ENCODE measurements at places on chromosomes 7 and 10.

- DNase-seq, result no peak
Observed at GRCh38 chr7:141874787-141875186, 33.5 kb upstream of the PRSS37 start.

DNA sequence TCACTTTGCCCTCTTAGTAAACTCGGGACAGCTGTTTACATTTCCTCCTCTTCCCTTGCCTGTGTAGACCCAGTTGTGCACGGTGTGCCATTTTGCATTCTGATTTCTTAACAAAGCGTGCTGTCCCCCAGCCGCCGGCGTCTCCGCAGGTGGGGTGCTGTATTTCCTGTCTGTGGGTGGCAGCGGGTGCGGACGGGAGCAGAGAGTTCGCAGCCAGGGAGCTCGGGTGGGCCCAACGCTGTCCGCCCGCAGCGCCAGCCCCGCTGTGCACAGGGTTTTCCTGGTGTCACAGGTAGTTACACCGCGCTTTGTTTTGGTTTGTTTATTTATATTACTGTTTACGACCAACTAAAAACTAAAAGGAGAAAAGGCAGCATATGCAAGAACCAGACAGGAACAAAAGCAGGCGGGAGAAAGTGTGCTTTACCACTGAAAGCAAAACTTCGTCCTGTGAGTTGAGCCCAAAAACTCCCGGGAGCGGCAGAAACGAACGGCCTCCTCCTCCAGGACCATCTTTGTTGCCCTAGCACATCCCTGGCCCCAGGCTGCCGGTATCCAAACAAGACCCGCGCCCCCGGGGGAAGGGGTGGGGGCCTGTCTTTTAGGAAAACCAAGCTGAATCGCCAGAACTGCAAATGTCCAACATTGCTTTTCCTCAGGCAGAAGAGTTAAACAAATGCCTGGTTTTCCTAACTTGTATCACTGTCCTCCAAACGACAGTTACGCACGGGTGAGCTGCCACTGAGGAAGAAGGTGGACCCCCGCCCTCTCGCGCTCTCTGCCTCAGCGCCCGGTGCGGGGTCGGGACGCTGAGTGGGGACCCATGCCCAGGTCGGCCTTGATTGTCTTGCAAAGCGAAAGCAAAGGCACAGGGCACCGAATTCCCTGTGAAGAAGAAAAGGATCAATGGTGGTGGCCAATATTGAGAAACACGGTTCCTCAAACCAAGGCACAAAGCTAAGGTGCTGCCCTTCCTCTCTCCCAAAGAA, 45.9 kb upstream of the DRGX start:
- no peak for DNase-seq

- no peak for DNase-seq
Observed at GRCh38 chr7:156021471-156021870, 209.2 kb upstream of the SHH start.

GRCh38 chr10:96645191-96645721, 58.4 kb upstream of the TM9SF3 start:
- DNase-seq, result no peak

DNA sequence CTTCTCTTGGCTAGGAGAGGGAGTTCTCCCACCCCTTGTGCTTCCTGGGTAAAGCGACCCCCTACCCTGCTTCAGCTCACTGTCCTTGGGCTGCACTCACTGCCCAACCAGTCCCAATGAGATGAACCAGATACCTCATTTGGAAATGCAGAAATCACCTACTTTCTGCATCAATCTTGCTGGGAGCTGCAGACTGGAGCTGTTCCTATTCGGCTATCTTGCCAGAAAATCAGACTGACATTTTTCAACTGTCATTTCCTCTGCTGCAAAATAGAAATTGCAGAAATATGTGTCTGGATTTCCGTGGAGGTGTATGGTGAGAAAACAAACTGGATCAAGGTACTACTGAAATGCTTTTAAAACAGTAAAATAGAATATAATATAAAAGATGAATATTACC, 43.0 kb upstream of the CYP2C18 start:
- no peak for DNase-seq

- DNase-seq, result no peak
Observed at GRCh38 chr7:133795068-133795665, 332.0 kb upstream of the LRGUK start.

DNA sequence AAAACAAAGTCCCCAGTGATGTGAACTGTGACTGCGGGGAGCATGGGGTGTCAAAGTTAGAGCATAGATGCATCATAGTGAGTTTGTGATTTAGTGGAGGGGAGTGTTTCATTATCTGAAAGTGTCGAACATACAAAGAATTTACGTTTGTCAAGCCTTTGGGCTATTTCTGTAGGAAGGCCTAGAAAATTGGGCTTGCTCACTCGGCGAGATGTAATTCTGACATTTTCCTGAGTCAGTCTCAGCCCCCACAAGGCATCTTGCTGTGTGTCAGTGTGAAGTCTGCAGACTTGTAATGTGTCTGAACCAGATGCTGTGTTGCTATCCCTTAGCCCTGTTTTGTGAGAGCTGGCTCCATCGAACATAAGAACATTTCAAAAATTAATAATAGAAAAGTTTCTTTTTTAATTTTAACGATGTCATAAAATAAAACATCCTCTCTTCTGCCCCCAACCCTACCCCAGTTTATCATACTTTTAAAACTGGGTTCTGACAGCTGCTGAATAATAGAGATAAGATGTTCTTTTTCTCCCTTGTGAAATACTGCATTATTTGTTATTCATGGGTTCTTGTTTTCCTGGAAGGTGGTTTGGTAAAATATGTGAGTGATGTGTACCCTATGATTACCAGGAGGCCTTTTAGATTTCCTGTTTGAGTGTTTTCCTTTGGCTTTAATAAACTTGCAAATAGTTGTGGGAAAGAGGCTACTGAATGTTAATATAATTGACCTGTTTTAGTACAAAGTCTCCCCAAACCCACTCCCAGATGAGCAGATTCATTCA, 207.4 kb downstream of the GPR158 start:
- DNase-seq, result no peak

GRCh38 chr7:41886262-41886900, 183.5 kb upstream of the INHBA start:
- no peak for DNase-seq

GRCh38 chr10:7036951-7037350, 373.9 kb downstream of the SFMBT2 start:
- no peak for DNase-seq

DNA sequence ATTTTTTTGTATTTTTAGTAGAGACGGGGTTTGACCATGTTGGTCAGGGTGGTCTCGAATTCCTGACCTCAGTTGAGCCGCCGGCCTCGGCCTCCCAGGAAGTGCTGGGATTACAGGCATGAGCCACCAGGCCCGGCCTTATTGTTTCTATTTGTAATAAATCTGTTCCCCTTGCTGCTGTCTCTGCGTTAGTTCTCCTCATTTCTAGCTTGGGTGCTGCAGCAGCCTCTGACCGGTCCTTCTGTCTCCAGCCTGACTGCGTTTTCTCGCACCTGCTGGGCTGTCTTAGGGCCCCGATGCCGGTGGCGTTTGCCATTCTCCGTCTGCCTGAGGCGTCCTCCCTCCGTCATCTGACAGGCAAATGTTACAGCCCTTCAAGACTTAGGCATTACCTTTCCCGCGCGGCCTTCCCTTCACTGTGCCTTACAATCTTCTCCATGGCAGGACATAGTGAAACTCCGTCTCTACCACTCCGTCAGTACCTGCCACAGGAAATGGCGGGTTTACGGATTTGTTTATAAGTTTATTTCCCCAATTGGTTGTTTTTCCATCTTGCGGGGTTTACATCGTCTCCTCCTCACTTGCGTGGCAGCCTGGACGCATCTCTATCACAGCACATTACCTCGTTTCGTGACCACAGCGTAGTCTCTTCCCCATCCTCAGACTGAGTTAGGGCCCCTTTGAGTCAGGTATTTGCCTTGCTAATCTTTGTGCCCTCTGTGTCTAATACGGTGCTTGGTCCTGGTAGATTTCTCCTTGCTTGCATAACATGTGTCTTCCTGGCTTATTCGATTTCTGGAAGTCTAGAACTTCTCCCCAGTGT, 2.3 kb upstream of the GIMAP8 start:
- no peak for DNase-seq

GRCh38 chr7:6306471-6306870, 34.0 kb upstream of the CYTH3 start:
- no peak for DNase-seq

DNA sequence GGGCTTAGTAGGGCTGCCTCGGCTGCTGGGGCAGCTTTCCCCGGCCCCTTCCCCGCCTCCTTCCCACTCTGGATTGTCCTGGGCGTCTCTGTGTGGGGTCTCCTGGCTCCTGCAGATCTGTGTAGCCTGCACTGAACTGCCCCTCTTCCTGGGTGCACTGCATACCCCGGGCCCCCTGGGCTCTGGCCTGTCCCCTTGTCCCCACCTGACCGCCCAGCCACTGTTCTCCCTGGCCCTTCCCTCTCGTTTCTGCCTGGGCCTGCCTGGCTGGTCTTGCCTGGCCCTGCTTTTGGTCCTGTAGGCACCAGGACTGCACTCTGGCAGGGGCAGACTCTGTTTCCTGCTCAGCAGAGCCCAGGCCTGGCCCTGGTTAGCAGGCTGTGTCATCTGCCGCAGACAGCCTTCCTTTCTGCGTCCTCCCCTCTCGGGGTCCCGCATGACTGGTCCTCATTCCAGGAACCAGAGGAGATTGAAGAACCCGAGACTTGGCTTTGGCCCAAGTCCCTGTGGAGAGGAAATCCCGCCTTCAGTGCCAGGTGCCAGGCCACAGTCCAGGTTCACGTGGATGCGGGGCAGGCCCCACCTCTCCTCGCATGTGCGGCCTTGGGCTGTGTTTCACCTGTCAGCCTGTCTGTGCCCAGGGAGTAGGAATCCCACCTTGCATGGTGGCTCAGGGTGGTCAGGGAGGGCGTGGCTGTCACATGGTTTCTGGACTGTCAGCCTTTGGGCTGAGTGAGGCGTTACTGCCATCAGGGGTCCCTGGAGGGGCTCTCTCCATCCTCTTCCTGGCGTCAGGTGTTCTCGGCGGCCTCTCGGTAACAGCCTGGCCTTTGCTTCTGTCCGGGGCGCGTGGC, 9.2 kb downstream of the INPP5A start:
- no peak for DNase-seq

DNA sequence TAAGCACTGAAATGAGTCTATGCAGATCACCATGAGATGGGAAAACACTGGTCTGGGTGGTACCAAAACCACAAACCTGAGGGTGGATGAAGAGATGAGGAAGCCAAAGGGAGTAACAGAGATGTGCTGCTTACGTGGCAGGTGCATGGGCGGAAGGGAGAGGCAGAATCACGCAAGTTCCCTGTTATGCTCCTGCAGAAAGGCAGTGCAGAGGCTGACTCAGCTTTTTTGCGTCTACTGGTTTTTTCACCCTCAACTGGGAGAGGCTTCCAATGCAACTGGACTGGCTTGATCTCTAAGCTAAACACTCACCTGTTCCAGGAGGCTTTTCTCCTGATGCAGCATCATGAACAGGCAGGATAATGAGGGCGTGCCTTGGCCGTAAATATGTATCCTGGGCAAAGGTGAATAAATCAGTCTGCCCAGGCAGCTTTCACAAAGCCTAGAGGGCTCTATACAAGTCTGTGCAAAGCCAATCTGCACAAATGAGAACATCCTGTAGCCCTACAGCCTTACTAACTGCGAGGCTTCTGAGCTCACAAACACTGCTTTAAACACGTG, 95.4 kb upstream of the AFAP1L2 start:
- peak; percentile 90 for DNase-seq

DNA sequence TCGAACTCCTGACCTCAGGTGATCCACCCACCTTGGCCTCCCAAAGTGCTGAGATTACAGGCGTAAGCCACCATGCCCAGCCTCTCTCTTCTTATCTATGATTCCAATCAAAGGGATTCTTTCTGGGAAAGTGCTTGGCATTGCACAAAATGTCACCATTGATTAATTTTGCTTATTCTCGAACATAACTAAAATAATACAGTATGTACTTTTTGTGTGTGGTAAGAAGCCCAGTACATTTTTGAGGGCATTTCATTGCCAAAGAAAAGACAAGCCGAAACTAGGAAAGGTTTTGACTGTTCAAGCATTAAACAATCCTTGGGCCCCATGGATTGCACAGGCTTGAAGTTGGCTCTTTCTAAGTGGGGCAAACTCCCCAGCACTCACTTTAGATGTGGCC, 18.3 kb upstream of the CACUL1 start:
- DNase-seq, result no peak

Measured in stimulated activated CD4-positive, alpha-beta T cell treated with anti-CD3 and anti-CD28 coated beads, Interleukin-4, amount 100 ng/mL, for 24 hours (primary cell).